ENCODE measurements at places on chromosomes 3 and 15.
A peak's percentile ranks its signal among the peaks of the same experiment; 100 is the strongest.

DNA sequence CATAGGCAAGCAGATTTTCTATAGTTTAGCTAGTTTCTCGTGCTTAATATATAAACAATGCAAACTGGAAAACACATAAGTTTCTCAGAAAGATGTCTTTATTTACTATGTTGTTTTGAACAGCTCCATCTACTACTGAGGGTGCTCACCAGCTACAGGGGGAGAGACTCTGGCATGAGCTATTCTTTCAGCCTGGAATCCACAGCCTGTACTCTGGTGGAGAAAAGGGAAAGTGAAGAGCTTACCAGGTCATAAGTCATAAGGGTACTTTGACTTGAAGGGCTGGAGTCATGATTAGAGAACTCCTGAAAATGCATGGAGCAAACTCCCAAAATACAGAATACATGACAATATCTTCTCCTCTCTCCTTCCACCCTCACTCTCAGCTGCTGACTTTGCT, 4.4 kb upstream of the AVEN start:
- no peak for DNase-seq

GRCh38 chr3:55333046-55333445, 154.1 kb downstream of the WNT5A start:
- DNase-seq, result no peak

DNA sequence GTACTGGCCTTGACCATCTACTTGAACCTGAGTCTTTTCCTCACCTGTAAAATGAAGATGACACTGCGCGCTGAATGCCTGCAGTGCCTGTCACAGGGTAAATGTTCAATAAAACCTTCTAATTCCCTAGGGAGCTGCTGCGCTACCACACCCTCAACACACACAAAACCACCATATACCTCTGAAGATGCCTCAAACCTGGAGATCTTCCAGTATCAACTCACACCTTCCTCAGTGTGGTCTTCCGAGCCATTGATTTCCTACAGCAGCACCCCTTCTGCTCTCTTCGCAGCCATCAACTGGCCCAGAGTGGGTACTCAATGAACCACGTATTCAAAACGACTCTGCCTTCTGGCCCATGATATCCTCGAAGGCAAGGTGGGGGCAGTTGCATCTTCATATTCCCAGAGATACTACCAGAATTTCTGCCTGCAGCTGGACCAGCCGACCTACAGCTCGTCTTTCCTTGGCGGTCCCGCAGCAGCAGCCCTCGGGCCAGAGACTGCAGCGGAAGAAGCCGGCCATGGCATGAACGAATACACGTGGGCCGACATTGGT, 695 bp downstream of the RPL32 start:
- peak; percentile 15 for DNase-seq

DNA sequence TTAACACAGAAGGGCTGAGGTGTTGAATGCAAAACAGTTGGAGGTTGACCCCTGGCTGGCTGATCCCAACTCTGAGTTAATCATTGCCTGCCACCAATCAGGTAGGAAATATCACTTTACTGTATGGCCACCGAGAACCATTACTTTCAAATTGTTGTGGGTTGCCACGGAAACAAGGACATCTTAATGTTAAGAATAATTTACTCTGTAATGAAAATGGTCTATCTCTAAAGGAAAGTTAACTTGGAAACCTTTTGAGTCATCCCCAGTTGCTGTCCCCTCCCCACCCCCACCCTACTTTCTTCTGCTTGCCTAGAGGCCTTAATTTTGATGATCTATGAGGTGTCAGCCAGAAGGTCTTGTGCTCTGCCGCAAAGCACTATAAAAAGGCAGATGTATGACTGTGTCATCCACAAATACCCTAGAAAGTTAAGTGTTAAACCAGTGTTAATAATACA, 78.7 kb upstream of the SNRK start:
- DNase-seq, result no peak

Measured in left renal cortex interstitium (tissue), 4 donors.